Stimulated activated CD8-positive, alpha-beta memory T cell treated with anti-CD3 and anti-CD28 coated beads, Interleukin-7, amount 100 ng/mL, for 1 hour (primary cell): ENCODE measurements at places on chromosomes 4 and X.

GRCh38 chr4:15376594-15376993, 51.2 kb upstream of the C1QTNF7 start:
- DNase-seq, result no peak

- no peak for DNase-seq
Observed at GRCh38 chr4:124710015-124710741, 2.4 kb downstream of the ANKRD50 start.

DNA sequence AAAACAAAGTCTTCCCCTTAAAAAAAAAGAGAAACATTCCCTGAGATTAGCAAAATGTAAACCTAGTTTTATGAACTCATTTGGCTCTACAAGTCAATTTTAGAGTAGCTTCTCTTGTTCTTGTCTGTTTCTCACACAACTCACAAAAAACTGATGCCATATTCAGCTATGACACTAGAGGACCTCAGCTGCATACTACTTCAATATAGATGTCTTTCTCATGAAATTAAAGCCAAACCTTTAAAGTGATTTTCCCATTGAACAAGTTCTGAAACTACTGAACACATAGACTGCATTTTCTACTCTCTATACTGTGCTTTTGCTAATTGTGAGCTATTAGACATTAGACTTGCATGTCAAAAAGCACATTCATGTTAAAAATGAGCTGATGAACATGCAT, 49.8 kb downstream of the TBCK start:
- no peak for DNase-seq

DNA sequence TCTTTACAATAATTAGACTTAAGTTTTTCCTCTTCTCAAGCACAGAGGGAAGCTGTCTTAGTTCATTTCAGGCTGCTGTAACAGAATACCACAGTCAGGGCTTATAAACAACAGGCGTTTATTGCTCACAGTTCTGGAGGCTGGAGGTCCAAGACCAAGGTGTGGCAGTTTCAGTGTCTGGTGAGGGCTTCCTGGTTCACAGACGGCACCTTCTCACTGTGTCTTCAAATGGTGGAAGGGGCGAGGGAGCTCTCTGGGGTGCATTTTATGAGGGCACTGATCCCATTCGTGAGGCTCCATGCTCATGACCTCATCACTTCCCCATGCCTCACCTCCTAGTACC, 115.7 kb upstream of the MXRA5 start:
- DNase-seq, result no peak

GRCh38 chrX:154032160-154032559, 12.5 kb upstream of the IRAK1 start:
- DNase-seq, result no peak

DNA sequence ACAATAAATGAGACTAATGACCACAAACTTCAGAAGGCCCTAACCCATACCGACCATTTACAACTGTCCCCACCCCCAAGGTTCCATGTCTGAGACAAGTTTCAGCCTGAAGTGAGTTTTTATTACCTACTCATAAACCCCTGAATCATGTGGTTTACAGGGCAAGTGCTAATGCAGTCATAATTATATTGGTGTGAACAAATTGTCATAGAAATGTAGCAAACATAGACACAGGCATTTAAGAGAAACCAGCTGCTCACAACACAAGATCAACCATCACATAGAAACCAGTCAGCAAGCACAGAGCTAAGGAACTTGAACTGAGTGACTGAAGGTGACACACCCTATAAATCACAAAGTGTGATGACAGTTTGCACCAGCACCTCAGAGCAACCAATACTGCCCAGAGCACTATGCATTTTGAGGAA, 173.8 kb upstream of the MID1 start:
- DNase-seq, result no peak

DNA sequence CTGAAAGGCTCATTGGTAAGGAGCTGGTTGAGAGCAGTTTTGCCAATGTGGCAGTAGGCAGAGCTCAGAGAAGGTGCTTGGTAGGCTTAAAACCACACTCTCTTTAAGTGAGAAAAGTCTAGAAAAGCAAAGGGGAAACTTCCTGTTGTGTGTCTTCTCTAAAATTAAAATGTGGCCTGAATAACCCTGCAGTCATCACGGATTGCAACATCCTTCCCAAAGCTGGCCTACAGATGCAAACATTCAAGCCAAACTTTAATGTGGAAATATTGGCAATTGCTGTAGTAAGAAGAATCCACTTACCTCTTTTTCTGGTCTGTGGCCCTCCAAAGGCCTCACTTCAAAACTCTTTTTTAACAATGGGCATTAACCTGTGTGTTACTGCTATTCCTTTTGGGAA, 348.5 kb downstream of the OPHN1 start:
- DNase-seq, result no peak

DNA sequence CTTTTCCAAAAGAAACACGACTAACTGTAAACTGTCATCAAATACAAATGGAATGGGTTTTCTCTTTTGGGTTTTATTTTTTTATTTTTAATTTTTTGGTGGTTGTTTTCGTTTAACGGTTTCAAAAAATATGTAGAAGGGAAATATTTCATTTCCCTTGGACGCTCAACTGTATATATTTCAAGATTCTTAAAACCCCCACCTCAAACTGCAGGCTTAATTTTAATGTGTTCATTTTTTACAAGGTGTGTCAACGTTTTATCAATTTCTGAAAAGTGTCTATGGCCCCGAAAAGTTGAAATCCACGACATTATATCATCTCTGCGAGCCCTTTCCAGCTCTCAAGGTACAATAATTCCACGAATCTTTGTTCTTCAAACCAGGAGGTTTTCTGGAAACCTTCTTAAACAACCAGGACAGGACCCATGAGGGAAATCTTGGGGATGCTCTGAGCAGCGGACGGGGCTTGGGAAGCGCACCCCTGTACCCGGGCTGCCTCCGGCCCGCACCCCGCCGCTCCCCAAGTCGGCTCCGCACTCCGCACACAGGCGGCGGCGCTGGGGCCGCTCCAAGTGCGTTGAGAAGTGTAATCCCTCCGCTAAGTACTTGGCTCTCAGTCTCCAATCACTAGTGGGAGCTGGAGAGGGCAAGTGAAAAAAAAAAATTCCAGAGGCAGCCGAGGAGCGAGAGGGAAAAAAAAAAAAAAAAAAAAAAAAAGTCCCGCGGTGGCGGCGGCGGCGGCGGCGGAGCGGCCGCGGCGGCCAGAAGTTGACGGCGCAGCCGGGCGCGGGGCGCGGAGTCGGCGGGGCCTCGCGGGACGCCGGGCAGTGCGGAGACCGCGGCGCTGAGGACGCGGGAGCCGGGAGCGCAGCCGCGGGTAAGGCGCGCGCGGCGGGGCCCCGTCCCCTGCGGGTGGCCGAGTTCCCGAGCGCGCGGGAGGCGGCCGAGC, at the start of gene BMPR1B:
BMPR1B (plus strand) TSS at position 764 of the 949 bp plus-strand sequence. CDS start 346,470 bp downstream, outside the sequence.
- no peak for DNase-seq

DNA sequence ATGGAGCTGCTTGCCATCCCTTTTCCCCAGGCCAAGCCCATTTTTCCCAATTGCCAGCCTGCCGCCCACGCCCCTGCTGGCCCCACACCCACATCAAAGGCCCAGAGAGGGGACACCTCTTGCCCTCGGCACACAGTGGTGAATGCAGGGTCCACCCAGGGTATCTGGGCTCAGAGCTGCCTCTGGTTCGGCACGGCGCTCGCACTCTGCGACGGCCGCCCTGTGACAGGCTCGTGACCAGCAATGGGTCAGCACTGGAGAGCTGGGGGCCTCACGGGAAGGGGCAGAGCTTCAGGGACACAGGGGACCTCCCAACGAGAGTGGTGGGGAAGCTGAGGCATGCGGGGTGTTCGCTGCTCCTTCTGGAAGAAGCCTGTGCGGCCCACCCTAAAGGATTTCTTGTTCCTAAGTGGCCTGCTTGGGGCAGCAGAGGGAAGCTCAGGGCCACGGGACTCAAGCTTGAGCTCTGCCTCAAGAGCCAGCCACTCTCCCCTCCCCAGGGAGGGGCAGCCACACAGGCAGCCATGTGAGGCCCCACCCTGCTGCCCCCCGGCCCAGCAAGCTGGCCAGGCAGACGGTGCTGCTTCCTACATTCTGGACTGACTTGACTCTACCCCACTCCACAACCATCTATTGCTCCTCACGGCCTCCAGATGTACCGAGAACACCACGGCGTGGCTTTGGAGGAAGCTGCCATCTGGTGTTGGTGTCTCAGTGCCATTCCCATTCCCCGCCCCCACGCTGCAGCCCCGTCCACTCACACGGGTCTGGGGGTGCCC, 73.7 kb downstream of the ABLIM2 start:
- DNase-seq, result no peak

- DNase-seq, result no peak
Observed at GRCh38 chr4:163404080-163404479, 60.4 kb downstream of the NPY5R start.

DNA sequence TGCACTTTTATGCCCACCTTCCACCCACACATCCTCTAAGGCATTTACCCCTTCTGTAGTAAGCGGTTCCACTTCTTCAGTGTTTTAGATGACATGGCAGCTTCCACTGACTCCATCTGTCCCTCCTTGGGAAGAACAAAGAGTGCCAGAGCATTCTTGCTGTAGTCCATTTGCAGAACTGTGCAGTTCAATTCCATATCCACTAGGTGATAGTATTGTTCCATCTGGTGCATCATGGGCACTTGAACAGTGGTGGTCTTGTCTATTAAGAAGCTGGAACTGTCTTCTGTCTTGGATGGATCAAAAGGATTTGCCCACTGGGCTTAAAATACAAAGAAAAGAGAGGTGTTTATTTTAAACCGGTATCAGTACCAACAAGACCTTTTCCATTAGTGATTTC, 3.5 kb downstream of the SERPINA7 start:
- no peak for DNase-seq

GRCh38 chr4:74529284-74530041, 84.5 kb downstream of the AREG start:
- no peak for DNase-seq

DNA sequence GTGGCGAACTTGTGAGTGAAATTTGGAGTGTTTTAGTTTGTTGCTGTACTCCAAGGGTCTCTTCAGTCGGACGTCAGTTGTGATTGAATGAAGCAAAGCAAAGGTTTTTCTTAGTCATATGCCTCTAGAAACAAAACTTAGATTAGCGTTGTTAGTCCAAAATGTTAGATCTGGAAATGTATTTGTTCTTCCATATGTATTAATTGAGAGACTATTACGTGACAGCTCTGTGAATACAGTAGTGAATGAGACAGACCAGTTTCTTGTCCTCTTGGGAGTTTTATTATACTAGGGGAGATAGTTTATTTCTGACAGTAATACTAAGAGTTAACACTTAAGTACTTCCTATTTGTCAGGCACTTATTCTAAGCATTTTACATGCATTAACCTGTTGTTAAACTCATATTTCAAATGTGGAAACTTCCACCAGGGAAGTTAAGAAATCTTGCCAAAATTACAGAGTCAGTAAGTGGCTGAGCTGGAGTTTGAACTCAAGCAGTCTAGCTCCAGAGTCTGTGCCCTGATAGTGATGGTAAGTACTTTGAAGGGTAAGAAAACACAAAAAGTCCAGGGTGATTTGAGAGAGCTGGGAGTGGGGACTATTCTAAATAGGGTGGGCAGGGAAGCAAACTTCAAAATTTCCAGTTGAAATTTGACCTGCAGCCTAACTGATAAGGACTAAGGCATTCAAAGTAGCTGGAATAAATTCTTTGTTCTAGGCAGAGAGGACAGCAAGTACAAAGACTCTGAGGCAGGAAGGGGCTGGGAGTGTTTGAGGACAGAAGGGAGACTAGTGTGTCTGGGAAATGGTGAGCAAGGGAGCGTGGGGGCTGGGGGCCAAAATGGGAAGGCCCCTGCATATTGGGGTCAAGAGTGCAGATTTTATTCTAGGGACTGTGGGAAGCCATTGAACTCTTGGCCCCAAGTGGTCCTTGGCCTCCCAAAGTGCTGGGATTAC, 17.0 kb downstream of the ADD1 start:
- DNase-seq, result no peak

DNA sequence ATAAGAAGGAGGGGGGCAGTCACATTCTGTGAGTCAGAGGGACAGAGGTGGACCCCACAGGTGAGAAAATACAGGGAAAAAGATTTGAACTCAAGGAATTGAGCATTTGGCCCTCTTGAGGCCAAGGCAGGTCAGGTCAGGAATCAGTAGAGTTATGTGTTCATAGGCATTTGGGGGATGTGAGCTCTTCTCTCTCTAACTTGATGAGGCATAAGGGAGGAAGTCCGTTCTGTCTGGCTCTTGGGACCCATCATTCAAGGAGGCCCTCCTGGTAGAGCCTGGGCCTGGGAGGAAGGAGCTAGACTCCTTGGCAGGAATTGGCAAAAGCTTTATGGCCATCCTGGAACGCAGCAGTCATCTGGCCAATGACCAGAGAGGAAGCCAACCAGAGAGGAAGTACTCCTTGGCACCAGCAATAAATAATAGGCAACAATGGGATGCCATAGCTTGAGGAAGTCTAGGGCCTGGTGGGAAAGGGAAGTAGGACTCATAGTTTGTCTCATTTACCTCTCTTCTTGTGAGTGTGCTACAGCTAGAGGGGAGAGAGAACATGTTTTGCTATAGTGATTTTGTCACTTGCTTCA, 53.0 kb downstream of the MSN start:
- DNase-seq, result no peak

GRCh38 chr4:85491527-85491926, 16.6 kb downstream of the ARHGAP24 start:
- no peak for DNase-seq

- DNase-seq, result no peak
Observed at GRCh38 chr4:22215084-22215483, 266.5 kb upstream of the KCNIP4 start.

DNA sequence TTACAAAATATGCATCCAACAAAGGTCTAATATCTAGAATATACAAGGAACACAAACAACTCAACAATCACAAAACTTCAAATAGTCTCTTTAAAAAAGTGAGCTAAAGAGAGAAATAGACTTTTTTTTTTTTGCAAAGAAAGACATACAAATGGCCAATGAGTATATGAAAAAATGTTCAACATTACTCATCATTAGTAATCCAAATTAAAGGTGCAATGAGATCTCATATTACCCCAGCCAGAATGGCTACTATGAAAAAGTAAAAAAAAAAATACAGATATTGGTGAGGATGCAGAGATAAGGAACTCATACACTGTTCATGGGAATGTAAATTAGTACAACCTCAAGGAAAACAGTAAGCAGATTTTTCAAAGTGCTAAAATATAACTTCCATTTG, 24.1 kb downstream of the AGTR2 start:
- no peak for DNase-seq

- DNase-seq, result no peak
Observed at GRCh38 chr4:182688081-182688480, 229.1 kb downstream of the DCTD start.

- DNase-seq, result no peak
Observed at GRCh38 chr4:24093446-24093845, 203.6 kb upstream of the PPARGC1A start.

DNA sequence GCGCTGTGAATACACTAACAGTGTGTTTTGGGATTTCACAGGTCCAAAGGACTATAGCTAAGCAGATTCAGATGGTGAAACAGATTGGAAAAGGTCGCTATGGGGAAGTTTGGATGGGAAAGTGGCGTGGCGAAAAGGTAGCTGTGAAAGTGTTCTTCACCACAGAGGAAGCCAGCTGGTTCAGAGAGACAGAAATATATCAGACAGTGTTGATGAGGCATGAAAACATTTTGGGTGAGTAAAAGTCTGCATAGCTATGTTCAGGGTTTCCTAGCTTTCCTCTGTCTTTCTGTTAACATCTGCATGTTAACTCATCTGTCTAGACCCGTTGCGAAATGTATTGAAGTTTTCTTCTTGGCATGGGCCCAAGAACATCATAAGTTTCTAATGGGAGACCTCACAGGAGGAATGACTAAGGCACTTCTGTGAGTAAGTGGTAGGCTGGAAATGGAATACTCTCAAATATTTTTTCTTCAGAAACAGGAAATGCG, 372.1 kb downstream of the BMPR1B start:
- no peak for DNase-seq

- no peak for DNase-seq
Observed at GRCh38 chr4:77921701-77922100, 59.1 kb downstream of the MRPL1 start.
